ENCODE measurements at places on chromosomes 5 and 9.

DNA sequence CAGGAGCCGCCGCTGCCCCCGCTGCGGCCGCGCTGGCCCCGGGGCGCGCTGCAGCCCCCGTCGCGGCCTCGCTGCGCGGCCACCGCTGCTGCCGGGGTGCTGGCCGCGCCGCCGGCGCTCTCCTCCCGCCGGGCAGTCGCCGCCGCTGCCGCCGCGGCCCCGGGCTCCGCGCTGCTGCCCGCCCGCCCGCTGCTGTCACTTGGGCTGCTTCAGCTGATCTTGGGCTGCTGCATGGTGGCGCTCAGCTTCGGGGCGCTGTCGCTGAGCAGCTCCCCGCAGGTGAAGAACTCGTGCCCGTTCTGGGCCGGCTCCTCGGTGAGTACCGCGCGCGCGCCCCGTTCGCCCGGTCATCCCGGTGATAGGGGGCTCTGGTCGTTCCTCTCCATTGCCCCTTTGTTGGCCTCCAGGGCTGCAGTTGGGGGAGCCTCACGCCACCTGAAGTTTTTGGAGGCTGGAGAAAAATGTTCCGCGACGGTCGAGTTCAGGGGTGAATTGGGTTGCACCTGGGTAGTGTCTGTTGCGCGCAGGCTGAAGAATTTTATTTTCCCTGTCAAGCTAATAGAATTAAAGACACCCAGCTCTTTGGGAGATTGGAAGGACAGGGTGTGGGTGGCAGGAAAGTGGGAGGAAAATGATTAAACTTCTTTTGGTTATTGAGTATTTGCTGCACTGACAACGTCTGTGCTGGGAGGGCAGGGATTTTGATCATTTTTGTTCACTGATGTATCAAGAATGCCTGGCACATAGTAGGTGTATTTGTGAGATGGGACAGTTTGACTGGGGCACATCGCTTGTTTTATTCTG is 596 bp downstream of the ENTREP1 start:
- DNase-seq = peak; percentile 24

- no peak for DNase-seq
These were observed 174.1 kb downstream of the SNX18 start for GRCh38 chr5:54691656-54692055.

GRCh38 chr9:36560771-36561170 is 11.9 kb upstream of the MELK start:
- DNase-seq = no peak

DNA sequence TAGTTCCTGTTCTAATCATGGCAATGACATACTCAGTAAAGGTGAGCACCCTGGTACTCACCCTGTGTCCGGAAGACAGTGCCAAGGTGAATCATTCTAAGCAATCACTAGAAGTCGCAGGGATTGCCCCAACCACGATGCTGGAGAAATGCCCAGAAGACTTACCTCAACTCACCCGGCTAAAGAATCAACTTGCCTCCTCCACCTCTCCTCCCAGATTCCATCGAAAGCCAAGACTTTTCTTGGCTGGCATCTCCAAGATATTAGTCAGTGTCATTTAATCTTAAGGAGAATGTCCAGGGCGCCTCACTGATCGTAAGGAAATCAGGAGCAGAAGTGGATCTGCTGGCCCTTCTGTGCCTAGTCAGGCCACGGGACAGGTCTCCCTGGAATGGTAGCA is 204.9 kb downstream of the ERCC6L2 start:
- no peak for DNase-seq

- DNase-seq = no peak
These were observed 6.5 kb downstream of the ZNF462 start for GRCh38 chr9:106869458-106869857.

- DNase-seq = no peak
These were observed 2.0 kb downstream of the NR2F1-AS1 start for GRCh38 chr5:93578813-93579691.

All from 8988T (cell line).